Stimulated activated CD8-positive, alpha-beta memory T cell treated with anti-CD3 and anti-CD28 coated beads, Interleukin-4, amount 100 ng/mL, for 1 hour (primary cell): ENCODE measurements at places on chromosomes 6 and 20.
A peak's percentile ranks its signal among the peaks of the same experiment; 100 is the strongest.

GRCh38 chr20:24735263-24735662, 213.8 kb upstream of the CST7 start:
- DNase-seq, result no peak

- no peak for DNase-seq
Observed at GRCh38 chr6:133955582-133956415, 2.8 kb downstream of the TBPL1 start.

- DNase-seq, result no peak
Observed at GRCh38 chr6:169898788-169899480, 147.5 kb downstream of the ERMARD start.

- no peak for DNase-seq
Observed at GRCh38 chr6:1629316-1629715, 19.6 kb downstream of the FOXC1 start.

GRCh38 chr20:48752963-48753362, 74.8 kb downstream of the PREX1 start:
- DNase-seq, result no peak

DNA sequence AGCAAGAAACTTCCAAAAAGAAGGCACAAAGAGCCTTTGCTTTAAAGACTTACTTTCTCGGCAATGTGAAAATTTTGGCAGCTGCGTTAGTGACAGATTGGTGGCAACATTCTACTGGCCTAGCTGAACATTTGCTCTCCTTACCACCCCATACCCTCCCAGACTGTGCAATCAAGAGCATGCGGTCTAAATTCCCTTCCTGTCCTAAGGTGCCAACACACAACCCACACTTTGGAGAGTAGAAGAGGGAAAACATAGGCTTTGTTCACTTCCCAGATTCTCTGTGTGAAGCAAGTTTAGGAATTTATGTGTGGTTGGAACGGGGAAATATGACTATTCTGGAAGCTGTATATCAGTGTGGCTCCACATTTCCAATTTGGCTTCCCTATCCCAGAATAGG, 29.8 kb upstream of the NEDD9 start:
- no peak for DNase-seq

DNA sequence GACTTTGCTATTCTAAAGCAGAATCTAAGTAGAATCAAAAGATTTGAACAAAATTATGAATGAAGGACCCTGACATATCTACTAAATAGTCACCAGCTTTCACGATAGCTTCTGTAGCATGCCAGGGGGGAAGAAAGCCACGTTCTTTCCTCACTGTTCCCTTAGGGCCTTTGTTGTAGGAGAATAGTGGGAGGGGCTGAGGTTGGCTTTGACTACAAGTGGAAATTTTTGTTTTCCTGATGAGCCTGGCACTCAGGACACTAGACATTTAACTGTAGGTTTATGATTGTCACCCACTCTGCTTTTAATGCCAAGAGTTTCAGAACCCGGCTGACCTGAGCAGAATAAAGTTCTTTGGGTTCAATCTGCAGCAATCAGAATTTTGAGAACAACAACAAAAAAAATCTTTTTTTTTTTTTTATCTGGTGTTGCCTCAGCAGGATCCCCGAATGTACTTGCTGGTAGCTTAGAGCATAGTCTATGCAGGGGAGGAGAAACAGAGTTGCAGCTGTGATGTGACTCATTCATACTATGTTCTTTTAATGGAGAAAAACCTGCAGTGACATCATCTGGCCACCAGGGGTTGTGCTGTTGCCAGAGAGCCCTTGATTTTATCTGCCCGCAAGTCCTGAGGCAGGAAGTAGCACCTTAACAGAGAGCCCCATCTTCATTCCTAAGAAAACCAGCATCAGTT, 38.5 kb downstream of the TPD52L1 start:
- DNase-seq, result peak; percentile 11

GRCh38 chr6:141260627-141261015, 872.1 kb upstream of the GJE1 start:
- no peak for DNase-seq

DNA sequence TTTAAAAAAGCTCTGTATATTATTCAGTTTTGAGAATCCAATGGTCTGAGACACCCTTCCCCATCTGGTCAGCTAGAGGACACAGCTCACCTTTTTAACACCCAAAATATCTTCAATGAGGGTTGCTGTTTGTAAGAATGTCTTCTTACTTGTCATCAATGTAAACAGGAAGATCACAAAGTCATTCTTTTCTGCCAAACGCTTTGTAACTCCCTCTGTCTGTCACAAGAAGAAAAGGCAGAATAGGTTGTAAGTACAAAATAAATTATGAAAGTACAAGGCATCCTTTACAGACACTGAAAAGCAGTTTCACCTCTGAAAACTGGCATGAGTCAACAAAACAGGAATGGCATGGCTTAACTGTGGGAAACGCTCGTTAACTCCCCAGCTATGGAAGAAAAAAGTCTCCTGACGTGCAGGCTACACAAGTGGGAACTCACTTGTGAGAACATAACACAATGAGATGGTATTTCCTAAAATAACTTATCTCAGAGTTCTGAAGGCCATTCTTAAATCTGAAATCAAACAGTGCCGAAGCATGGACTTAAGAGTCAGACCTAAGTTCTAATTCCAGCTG, 42.7 kb downstream of the TRPC4AP start:
- no peak for DNase-seq

DNA sequence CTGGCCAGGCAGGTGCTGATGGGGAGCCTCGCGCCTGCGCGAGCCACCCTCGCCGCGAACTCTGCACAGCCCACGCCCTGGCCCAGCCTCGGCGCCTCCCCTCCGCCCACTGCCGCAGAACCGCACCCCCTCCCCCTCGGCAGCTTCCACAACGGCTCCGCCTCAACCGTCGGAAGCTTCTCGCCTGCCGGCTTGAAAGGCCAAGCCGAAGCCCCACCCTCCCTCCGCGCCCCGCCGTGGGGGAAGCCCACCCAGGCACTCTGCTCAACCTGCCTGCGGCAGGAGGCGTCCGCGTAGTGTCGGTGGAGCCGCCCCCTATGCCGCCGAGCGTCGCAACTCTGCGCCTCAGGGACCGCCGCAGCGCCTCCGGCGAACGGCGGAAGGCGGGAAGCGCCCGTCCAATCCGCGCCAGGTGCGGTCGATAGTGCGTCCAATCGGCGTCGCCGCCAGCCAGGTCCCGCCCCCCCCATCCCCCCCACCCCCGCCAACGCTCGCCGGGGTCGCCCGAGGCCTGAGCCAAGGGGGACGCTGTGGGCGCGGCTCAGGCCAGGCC, at the start of gene SYCP2:
SYCP2 (minus strand) TSS at position 342 of the 553 bp plus-strand sequence. CDS start 11,224 bp downstream, outside the sequence.
- DNase-seq, result peak; percentile 46

GRCh38 chr20:35307666-35308653, 15.7 kb upstream of the FAM83C start:
- DNase-seq, result no peak

DNA sequence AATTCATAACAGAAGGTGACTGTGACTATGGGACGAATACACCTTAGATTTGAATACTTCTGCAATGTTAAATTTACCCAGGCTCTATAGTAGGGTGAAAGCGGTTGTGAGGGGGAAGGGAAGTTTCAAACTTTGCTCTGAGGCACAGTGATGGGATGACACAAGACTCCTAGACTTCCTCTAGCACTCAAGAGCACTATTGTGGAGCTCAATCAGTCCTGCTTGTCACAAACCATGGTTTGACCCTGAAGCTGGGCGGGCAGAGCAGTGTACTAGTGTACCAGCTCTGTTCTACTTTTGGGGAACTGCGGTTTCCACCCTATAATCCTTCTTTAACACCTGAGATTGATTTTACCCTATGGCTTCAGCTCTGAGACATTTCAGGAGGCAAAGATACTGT, 17.1 kb downstream of the TRIM27 start:
- no peak for DNase-seq
